Posterior cingulate gyrus (tissue), 11 donors: ENCODE measurements at places on chromosomes 7 and 10.

GRCh38 chr7:28065308-28065707 is 115.3 kb downstream of the JAZF1 start:
- no peak for DNase-seq

DNA sequence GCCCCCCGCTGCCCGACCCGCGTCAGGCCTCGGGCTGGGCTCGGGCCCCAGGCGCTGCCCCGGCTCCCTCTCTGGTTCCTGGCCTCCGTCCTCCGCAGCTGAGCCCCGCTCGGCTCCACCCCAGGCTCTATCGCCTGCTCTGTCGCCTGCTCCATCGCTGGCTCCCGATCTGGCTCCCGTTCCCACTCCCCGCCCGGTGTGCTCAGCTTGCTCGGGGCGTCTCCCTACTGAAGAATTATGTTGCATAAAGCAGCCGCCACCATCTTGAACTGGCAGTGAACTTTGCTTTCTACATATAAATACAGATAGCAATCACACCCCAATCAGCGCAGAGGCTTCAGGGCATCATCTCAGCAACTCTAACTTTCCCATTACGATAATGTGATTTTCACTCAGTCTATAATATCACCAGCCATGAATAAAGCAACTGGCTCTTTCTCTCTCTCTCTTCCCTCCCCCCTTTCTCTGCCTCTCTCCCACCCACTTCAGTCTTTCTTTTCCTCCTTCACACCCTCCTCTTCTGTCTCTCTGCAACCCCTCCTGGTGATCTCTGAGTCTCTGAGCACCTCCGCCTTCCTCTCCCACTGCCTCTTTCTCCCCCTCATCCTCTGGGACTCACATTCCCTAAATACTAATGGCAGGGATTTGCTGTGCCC is 43.3 kb upstream of the BTRC start:
- DNase-seq: no peak

GRCh38 chr10:29688230-29688661 is 53.5 kb upstream of the SVIL start:
- no peak for DNase-seq

- no peak for DNase-seq
These were observed 91.7 kb downstream of the GLRX3 start for GRCh38 chr10:130227883-130228282.

DNA sequence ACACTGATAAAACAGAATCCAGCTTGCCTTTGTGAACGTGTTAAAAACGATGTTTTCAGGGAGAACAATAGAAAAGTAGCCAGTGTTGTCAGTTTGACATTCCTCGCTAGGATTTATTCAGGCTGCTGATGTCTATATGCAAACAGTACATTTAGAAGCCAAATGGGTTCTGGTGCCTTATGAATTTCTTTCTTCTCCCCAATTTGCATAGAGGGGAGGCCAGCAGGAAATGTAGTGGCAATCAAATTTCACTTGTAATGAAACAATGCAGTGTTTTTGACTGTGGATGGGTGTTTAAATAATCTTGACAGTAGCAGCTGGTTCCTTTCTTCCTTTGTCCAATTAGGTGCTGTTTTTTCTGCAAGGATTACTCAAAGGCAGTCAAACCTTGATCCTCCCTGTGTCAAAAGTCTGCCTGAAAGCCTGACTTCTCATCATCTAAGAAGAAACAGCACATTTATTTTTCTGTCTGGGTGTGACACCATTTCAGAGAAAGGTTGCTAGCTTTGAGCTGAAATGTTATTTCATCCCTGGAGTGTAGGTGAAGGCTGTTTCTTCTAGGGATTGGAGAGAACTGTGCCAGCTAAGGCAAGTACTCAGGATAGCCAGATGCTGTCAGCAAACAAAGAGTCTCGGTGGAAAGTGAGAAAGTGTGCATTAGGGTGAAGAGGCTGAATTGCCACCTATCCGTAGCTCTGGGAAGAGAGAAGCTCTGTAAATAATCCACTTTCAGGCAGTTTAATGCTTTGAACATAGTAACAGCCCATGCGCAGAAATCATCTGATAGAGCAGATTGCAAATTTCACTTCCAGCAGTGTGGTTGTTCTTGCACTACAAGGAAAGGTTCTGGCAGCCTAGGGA is 36.6 kb upstream of the ZNRF2 start:
- DNase-seq: no peak

DNA sequence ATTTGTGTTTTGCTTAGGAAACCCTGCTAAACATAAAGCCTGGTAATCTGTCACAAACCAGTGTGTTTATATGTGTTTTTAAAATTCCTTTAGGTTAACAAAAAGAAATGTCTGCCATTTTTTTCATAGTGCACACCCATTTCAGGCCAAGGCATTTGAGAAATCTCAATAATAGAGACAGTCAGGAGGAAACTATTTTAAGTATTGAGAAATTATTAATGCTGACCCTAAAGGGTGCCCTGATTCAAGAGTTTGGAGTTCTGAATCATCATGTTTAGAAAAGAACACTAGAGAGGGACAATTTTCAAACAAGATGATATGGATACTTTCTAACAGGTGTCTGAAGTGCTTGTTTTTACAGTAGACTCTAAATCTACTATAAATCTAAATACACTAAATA is 28.7 kb downstream of the MALRD1 start:
- no peak for DNase-seq

GRCh38 chr10:36393801-36394200 is 731.6 kb upstream of the ANKRD30A start:
- DNase-seq: no peak
